ENCODE measurements at places on chromosomes 2 and 18.
A peak's percentile ranks its signal among the peaks of the same experiment; 100 is the strongest.

- no peak for DNase-seq
These were observed 19.5 kb downstream of the RBKS start for GRCh38 chr2:27870724-27871123.

GRCh38 chr18:22983175-22983574 is 50.0 kb downstream of the RBBP8 start:
- DNase-seq, result peak; percentile 66

- DNase-seq, result no peak
These were observed 20.3 kb downstream of the CFAP210 start for GRCh38 chr2:169673921-169674320.

GRCh38 chr2:20578895-20579825 is 71.7 kb downstream of the HS1BP3 start:
- DNase-seq, result peak; percentile 92

GRCh38 chr2:44296653-44297052 is 21.4 kb downstream of the SLC3A1 start:
- no peak for DNase-seq

DNA sequence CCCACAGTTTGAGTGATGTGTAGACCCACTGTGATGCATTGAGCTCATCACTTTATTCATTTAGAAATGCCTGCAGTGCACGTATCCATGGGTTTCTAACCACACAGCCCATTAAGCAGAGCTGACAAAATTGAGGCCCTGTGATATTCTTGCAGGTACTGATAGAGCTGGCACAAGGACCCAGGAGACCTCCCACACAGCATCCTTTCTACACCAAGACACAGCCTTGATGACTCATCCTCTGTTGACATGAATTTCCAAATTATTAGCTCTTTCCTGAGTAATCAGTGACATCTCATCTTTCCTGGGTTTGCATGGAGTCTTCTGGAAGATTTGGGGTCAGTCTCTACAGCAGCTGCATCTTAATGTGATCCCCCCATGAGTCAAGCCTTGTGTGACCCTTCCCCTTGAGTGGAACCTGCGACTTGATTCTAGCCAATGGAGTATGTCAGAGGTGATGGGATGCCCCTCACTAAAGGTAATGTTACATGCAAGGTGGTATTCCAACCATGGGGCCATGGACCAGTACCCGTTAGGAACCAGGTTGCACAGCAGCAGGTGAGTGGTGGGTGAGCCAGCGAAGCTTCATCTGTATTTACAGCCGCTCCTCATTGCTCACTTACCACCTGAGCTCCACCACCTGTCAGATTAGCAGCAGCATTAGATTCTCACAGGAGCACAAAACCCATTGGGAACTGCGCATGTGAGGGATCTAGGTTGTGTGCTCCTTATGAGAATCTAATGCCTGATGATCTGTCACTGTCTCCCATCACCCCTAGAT is 181.1 kb upstream of the ARL4C start:
- DNase-seq, result no peak

DNA sequence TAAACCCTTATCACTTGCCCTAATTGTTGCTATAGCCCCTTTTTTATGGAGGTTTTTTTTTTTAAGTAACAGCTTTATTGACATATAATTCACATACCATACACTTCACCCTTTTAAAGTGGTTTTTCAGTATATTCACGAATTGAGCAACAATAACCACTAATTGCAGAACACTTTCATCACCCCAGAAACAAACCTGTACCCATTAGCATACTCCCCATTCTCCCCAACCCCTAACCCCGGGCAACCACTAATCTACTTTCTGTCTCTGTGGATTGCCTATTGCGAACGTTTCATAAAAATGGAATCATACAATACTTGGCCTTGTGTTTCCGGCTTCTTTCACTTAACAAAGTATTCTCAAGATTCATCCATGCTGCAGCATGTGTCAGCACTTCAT is 213.6 kb downstream of the ATAD2B start:
- no peak for DNase-seq

- DNase-seq, result no peak
These were observed 35.0 kb downstream of the RPL37A start for GRCh38 chr2:216533609-216534008.

- no peak for DNase-seq
These were observed 21.6 kb upstream of the RPRD1A start for GRCh38 chr18:36089001-36089400.

GRCh38 chr2:218184331-218184730 is 17.6 kb upstream of the CXCR1 start:
- DNase-seq, result no peak

GRCh38 chr2:144504218-144504641 is 15.7 kb downstream of the ZEB2 start:
- DNase-seq, result no peak

GRCh38 chr18:8428951-8429350 is 180.3 kb upstream of the RAB12 start:
- DNase-seq, result no peak

DNA sequence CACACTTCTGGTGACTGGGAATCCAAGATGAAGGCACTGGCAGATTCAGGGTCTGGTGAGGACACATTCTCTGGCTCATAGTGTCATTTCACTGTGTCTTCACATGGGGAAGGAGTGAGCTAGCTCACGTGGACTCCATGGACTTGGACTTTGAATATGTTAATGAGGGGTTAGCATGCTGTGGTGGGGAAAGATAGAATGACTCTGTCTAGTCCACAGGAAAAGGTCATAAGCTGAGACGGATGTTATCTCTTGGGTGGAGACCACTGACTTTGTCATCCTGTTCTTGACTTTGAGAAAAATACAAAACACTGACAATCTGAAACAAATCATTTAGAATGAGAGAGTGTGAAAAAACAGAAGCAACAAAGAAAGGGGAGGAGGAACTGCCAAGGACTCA is 145.9 kb downstream of the PIK3C3 start:
- DNase-seq, result no peak

- no peak for DNase-seq
These were observed 290.3 kb upstream of the ID2 start for GRCh38 chr2:8391584-8391983.

- DNase-seq, result no peak
These were observed 260.5 kb downstream of the CELF4 start for GRCh38 chr18:37305066-37305465.

DNA sequence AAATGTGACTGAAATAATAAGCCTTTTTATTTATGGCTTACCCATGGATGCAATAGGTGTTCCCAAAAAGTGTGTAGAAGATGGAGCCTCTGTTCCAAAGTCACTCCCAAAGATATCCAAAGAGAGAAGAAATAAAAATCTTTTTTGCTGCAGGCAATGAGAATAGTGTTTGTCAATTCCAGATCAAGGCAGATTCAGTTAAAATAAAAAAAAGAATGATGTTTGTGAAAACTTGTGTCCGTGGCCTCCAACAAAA is 43.9 kb downstream of the COMMD1 start:
- DNase-seq, result no peak

GRCh38 chr2:74567881-74568280 is 13.4 kb downstream of the DOK1 start:
- DNase-seq, result no peak

- DNase-seq, result peak; percentile 89
These were observed 415.3 kb upstream of the VWC2L start for GRCh38 chr2:213995400-213996105.

- DNase-seq, result no peak
These were observed at the start of gene SLC4A5 for GRCh38 chr2:74343316-74343715. Gene SLC4A5 (minus strand): TSS chr2:74343416. CDS start chr2:74315023, 28,393 bp downstream.

GRCh38 chr2:154960802-154961583 is 262.5 kb downstream of the KCNJ3 start:
- DNase-seq, result no peak

DNA sequence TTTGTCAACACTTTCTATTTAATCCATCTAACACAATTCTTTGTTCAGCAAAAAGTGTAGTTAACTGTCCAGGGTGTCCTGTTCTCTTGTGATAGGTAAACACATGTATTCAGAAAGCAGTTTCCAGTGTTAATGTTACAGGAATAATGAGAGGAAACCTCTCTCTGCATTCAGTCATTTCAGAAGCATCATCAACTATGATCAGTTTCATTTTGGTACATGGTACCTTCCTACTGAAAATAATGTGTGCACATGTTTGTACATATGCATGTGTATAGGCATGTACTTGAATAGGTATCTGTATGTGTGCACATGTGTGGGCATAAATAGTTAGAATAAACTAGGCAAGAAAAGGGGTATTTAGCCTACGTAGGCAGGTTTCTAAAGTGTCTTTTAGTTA is 16.6 kb downstream of the EFEMP1 start:
- no peak for DNase-seq

- no peak for DNase-seq
These were observed 246.3 kb upstream of the NRP2 start for GRCh38 chr2:205435970-205436369.

DNA sequence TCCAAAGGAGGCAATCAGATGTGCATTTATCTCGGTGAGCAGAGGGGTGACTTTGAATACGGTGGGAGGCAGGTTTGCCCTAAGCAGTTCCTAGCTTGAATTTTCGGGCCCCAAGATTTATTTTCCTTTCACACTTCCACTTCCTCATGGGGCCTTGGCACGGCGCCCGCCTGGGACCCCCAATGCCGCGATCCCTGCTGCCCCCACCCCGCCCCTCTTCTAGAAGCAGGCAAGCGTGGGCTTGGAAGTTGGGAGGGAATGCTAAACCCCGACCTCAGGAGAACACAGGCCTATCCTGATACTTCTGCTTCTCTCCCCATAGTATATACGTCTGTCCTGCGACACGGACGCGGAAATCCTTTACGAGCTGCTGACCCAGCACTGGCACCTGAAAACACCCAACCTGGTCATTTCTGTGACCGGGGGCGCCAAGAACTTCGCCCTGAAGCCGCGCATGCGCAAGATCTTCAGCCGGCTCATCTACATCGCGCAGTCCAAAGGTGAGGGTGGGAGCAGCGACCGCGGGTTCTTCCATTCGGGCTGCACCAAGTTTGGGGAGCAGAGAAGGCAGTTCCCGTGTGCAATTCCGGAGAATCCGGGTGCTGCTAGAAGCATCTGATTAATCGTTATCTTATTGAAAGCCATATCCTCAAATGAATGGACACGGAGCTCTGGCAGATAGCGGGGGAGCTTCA is 21.6 kb downstream of the TRPM8 start:
- DNase-seq, result no peak

- no peak for DNase-seq
These were observed 58.7 kb upstream of the SCN9A start for GRCh38 chr2:166434491-166434890.

DNA sequence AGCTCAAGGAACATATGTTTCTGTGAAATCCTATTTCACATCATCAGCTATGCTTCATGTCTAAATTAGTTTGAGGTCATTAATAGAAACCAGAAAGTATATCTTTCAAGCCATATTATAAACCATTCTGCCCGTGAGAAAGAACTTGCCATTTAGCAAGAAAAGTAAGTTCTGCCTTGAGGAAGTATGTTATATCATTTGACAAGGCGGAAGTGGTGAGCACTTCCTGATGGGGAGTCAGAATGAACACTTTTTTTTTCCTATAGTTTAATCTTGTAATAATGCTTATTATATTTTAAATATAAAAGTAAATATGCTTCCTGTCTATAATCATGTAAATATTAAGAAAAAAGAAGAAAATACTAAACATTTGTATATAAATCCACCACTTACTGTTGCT is 39.3 kb upstream of the NRXN1 start:
- no peak for DNase-seq

DNA sequence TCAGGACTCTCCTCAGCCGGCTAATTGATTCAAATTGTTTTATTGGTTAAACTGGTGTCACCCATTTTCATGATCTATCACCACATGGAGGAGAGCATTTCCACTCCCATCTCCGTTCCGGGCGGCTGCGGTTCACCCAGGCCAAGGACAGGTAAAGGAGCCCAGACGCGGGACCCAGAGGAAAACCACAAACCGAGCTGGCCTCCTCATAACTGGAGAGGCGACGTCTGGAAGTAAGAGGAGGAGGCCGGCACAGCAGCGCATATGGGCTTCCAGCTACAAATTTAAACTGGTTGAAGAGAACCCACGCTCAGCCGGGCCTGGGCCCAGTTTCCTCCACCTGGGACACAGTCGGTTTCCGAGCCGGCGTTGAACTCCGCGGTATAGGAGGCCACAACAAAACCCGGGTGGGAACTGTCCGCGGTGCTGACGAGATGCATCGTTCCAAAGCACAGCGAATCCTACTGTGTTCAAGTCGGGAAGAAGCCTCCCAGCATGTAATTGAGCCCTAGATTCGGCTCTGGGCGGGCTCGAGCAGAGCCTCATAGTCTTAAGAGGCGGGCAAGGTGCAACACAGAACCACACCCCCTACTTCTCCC is 3.0 kb upstream of the SKOR2 start:
- peak; percentile 65 for DNase-seq

GRCh38 chr2:2662037-2662846 is 331.2 kb upstream of the MYT1L start:
- DNase-seq, result no peak

DNA sequence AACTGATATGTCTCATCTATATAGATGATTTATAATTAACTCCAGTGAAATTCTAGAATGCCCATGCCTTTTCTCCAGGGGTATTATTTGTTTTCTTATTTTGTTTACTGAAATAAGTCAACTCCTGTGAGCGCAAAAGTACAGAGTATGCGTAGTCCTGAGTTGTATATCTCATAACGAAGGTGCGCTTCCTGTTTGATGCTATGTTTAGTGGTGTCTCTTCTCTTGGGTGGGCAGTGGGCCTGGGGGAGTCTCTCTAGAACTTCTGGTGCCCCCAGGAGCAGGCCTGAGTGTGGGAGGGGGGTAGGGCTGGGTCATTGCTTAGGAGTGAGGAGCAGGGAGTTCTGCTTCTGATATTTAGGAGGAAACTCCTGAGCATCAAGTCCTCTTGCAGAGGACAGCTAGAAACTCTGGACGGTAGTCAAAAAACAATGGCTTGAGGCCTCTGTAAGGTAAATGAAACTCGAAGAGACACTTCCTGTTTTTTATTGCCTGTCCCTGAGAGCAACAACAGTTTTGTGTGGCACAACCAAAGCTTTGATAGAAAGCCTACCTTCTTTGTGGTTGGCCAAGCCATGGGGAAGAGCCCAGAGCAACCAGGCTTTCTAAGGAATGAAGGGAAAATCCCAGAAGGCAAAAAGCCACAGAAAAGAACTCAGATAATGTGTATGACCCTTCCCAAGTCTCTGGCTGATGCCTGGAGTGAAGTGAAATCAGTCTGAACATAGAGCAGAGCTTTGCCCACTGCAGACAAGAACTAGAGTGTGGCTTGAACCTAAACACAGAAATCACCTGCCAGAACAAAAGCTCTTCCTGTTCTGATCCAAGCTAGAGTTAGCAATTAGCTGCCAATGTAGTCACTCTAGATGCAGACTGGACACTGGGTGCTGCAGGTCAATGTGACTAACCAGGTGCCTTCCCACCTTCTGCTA is 8.5 kb upstream of the SP140L start:
- no peak for DNase-seq

- DNase-seq, result no peak
These were observed 24.3 kb upstream of the KCNF1 start for GRCh38 chr2:10887476-10887875.

- no peak for DNase-seq
These were observed 170.8 kb downstream of the DDX1 start for GRCh38 chr2:15762449-15762848.

DNA sequence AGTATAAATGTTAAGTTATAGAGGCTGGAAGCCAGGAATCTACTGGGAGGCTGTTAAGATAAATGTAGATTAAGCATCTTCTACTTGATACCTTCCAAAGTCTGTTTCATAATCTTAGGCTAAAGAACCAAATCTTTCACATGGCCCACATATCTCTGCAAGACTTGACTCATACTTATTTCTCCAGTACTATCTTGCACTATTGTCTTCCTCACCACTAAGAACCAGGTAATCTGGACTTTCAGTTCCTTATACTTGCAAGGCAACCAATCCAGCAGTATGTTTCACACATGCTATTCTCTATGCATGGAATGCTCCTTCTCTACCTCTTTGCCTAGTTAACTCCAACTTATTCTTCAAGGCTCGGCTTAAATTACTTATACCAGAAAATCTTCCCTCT is 62.2 kb downstream of the RBMS1 start:
- DNase-seq, result no peak

GRCh38 chr2:136051001-136051724 is 65.7 kb upstream of the DARS1 start:
- DNase-seq, result no peak

Measured in ACHN (cell line).